ENCODE measurements at places on chromosomes 6 and 20. TPM values are rescaled to one million over a fixed set of nuclear protein-coding genes. Genes with fewer than 3 reads are reported as not detected.

DNA sequence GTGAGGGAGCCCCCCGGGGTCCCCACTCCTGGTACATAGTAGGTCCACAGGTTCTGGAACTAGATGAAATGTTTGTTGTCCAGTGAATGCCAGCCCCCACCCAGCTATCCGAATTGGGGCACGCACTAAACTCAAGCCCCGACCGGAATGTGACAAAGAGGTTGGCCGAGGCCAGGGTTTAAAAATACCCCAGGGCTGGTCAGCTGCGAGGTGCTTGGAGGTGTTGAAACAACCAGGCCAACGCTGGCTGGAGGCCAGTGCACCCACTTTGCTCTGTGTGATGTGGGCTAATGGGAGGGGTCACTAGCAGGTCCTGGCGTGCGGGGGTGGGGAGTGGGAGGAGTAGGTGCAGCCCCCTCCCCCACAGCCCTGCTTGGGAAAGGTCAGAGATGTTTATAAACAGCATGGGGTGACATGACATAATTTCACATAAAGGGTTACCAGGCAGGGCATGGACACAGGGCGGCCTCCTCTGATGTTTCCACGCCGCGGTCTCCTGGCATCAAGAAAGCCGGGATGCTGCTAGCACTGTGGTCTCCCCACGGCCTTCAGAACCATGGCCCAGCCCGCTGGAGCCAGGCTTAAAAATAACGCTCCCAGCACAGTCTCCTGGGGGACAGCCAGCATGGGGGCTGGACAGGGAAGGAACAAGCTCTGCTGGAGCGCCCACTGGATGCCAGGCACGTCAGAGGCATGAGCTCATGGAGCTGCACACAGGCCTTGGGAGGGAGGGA is 111.2 kb upstream of the PTPN1 start:
- no peak for DNase-seq

Gene BHLHE23
- total RNA-seq = not detected

Gene CNKSR3
- not detected for total RNA-seq

Gene LRRC73
- 0.09 TPM for total RNA-seq

DNA sequence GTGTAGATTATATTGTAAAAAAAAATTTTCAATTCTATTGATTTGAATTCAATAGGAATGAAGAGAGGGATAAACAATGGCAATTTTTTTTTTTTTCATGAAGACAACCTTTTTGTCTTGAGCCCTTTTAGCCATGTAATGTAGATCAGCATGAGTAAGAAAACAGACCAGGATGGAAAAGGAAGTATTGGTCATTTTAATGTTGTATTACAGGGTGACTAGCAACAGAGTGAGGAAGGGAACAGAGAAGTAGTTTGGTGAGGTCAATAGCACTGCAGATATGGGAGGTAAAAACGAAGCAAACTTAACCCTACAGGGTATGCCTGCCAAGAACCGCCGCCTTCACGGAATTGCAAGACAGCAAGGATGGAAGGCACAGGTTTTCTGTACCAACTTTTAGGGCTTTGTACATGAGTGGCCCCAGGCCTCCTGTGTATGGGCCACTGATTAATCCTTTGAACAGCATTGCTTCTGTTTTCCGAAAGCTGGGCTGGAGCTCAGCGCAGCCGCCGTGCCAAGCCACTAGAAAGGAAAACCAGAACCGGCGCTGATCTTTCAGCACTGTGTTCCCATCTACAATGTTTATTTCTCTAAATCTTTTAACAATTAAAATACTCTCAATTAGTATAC is 383.7 kb downstream of the CENPW start:
- DNase-seq = no peak

DNA sequence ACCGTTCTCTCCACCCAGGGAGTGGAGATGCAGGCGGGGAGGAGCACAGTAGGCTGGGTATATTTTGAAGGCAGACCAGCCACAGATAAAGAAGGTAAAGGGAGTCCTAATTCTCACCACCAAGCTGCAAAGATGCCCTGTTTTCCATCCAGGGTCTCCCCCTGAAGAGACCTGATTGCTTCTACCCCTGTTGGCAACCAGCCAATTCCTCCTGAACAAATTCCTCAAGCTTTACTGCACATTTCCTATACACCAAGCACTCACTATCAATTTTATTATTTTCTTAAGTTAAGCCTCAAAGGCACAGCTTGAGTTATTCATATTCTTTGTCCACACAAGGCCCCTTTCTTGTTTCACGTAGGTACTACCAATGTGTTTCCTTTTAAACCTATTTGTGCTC is 214.4 kb downstream of the EYA2 start:
- DNase-seq = no peak

Gene BPHL
- 9.2 TPM for total RNA-seq

Gene SNX21
- total RNA-seq = 0.96 TPM

GRCh38 chr20:30286157-30286556 is 971.3 kb upstream of the DEFB115 start:
- no peak for DNase-seq

GRCh38 chr6:83824388-83824801 is 28.8 kb upstream of the RIPPLY2 start:
- no peak for DNase-seq

DNA sequence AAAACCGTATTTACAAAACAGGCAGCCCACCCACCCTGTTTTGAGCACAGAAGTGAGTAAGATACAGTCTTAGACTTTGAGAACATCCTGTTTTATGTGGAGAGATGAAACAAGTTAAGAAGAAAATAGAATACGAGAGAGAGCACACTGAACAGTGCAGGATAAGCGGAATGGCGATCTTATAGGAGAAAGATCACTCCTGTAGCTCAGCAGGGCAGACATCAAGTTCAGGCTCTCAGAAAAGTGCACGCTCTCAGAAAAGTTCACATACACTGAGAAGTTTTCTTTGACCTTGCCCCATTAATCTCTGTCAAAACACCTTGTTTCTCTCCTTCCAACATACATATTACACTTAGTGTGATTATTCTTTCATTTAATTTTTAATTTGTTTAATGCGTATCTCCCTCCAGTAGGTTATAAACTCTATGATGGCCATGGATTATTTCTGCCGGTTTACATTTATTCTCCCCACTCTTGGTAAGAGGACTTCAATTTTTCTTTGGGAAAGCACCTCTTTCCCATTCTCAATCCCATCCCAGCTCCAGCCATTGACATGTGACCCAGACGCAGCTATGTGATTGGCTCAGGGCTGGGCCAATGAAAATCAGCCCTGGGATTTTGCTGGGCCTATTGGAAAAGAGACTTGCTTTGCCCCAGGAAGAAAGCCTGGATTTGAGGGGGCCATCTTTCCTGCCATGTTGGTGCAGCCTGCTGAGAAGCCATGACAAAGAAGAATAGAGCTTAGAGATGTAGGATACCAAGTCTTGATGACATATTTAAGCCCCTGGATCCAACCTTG is 16.2 kb downstream of the KCNB1 start:
- DNase-seq = no peak

Gene SIRPD
- total RNA-seq = 0.19 TPM

Gene SRSF6
- total RNA-seq = 108 TPM

DNA sequence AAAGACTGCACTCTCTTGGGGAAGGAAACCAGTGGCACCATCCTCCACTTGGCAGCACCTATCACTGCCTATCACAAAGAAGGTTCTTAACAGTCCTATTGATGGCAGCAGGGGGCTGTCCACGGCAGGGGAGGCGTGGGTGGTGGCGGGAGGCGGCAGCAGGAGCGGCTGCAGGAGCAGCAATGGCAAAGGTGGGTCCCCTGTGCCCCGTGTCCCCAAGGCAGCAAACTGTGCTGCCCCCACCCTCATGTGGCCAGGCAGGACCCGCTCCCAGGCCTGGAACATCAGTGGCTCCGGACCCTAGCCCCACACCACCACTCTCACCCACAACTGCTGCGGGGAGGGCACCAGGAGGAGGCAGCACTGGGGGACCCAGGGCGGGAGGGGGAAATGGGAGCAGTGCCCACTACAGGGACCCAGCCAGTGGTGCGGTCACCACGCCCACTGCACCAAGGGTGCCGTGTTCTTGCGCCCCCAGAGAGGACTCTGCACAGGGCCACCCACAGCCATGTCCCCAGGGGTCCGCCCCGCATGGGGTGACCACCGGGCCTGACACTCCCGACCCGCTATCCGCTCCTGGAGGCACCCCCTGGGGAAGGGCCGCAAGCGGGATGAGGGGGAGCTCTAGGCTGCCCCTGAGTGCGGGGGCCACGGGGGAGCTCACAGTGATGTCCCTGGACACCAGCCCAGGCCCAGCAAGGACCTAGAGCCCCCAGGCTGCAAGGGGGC is 54.6 kb downstream of the GMDS start:
- no peak for DNase-seq

GRCh38 chr6:162670345-162670744 is 57.2 kb downstream of the PRKN start:
- DNase-seq = no peak

Gene MLN
- total RNA-seq = not detected

GRCh38 chr6:21998582-21998981 is 298.3 kb downstream of the PRL start:
- DNase-seq = no peak

Measured in activated CD8-positive, alpha-beta memory T cell treated with anti-CD3 and anti-CD28 coated beads, Interleukin-2, amount 10 ng/mL, durations not matched to agents 7 days and 5 days (primary cell).